ENCODE measurements at places on chromosomes 1 and 21.

GRCh38 chr1:236702791-236703394 is 16.6 kb downstream of the ACTN2 start:
- no peak for DNase-seq

GRCh38 chr1:160646711-160647328 is at the start of gene SLAMF1:
SLAMF1 (minus strand) TSS chr1:160647044; CDS start chr1:160646945, 99 bp downstream.
- no peak for DNase-seq

DNA sequence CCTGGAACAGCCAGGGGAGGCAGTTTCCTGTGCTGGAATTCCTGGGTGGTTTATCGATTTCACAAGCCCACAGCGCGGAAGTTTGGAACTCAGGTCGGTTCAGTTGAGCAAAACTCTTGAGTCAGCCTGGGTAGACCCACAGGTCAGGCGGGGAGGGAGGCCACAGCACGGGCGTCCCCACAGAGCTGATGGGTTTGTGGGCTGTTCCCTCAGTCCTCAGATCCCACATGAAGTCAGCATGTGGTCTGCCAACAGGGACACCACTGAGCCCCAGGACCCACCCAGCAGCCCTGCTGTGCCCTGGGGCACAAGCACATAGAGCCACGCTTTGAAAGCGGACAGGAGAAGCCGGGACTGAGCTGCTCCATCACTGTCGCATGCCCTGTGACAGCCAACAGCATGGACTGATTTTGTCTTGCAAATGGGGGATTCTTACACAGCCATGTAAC is 17.4 kb downstream of the BMP8A start:
- no peak for DNase-seq

DNA sequence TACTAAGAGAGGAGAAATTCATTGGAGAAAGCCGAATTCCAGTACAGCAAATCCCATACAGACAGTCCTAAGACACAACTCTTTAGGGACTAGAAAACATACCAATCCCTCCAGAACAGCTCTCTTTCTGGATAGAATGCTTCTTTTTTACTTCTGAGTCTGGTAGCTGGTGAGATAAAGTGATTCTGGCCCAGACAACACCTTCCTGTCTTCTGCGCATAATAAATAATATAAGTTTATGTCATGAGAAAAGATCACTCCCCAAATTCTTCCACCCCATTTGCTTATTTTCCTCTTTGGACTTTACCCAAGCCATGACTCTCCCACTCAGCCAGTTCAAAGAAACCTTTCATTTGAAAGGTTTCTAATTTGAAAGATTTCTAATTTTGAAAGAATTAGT is 98.4 kb downstream of the EDEM3 start:
- DNase-seq = no peak

DNA sequence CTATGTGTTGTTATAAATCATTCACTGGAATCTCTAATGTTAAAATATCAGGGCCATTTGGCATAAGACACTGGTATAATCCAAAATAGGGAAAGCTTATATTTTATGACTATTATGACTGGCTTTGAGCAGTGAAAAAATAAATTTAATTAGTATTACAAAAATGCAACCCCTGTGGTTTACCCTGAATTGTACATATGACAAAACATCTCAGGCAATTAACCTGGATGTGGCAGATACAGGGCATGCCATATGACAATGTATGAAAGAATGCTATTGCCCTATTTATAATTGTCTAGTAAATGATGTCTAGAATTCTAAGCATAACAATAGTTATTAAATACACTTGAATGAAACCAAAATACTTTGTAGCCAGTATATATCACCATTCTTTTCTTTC is 532.5 kb upstream of the ADGRL4 start:
- DNase-seq = no peak

DNA sequence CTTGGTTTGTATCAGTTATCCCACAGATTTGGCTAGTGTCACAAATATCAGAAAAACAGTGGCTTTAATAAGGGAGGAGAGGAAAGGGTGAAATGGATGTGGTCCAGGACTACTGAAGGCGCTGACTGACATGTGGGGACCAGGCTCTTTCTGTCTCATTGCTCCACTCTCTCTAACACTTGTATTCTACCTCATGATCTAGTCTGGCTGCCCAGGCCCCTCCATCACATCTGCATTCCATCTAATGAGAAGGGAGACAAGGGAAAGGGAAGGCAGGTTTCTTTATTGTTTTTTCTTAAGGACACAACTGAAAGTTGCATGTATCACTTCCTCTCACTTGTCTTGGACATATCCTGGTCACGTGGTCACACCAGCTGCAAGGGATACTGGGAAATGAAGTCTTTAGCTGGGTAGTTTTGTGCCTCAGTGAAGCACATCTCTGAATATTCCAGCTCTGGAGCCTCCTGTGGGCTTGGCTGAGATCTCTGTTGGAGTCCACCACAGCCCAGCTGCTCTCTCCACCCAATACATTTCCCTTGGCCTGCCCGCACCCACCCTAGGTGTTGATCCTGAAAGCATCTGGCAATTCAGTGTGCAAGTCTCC is 42.0 kb upstream of the PADI2 start:
- DNase-seq = no peak

DNA sequence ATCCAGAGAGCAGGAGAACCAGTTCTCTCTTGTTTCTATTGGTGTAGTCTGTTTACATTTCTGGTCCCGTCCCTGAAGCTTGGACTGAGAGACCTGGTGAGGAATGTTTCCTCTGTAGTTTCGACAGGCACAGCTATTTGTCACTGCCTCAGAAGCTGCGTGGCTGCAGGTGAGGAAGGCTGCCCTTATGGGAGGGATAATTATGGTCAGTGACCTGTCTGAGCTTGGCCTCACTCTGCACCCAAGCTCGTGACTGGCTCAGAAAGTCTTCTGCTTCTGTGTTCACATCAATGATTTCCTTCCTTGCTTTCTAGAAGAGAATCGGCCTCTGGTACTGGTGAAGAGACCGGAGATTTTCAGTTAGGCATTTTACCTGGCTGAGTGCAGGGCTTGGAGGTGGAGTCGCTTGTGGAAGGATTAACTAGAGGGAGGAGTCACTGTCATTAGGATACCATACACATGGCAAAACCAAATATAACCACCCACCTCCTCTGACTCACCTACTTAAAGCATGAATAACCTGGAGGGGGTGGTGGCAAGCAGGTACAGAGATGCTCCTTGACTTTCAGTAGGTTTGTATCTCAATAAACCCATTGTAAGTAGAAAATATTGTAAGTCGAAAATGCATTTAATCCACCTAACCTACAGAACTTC is 19.9 kb upstream of the WDR26 start:
- DNase-seq = no peak

- DNase-seq = no peak
These were observed 63.3 kb upstream of the MAGI3 start for GRCh38 chr1:113326976-113327375.

- DNase-seq = no peak
These were observed 22.1 kb upstream of the DISP1 start for GRCh38 chr1:222792744-222793143.

DNA sequence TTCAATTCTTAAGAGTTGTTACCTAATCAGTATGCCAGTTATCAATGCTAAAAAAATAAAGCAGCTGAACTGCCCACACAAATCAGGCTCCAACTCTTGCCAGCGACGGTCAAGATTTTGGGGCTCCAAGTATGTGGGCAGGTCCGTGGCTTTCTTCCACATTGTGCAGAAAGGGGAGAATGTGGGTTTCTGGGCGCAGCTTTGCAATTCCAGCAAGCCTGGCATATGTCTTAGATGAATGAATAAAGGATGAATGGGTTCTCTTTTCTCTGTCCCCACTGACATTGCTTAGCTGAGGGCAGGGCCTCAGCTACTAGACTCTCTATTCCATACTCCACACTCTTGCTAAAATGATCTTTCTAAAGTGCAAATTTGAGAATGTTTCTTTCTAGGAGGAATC is 42.4 kb downstream of the NENF start:
- DNase-seq = no peak

DNA sequence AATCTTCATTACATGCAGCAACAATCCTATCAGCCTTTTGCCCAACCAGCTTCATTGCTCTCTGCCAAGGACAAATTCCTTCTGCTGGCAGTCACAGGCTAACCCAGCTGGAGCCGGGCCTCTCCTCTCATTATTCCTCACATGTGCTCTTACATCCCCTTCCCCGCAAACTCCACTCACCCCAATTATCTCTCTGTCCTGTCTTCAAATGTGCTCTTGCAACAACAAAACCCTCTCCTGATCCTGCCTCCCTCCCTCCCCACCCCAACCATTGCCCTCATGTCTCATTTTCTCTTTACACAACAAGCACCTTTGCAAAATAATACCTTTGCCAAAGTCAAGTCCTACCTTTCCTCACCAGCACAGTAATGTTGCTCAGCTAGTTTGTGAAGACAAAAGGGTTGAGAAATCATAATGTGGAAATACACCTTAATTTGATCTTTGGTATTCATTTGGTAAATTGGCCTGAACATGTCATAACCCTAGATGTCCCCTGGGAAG is 36.0 kb upstream of the DHCR24 start:
- DNase-seq = no peak

DNA sequence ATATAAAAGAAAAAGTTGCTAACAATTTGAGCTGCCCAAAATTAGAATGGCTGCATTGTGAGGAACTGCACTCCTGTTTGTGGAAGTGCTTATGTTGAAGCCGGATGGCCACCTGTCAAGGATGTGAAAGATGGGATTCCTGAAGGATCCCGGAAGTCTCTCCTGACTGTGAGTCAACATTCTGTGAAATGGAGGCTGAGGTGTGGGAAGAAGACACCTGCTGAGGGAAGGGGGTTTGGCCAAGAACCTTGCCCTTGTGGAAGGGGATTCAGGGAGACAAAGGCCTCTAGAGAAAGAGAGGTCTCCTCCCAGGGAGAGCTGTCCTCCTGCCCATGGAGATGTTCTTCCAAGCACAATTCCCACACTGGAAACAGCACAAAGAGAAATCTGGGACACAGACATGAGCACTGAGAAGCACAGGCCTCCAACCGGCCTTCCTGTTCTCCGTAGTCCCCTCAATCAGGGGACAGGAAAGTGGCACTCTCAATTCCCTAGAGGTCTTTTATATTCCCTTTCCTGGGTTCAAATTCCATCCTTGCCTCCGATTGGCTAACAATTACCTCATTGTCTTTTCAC is 70.5 kb downstream of the CD2 start:
- no peak for DNase-seq

- no peak for DNase-seq
These were observed 130.8 kb downstream of the HFM1 start for GRCh38 chr1:91273875-91274274.

- no peak for DNase-seq
These were observed 10.5 kb downstream of the LDLRAP1 start for GRCh38 chr1:25553749-25554429.

GRCh38 chr21:44947111-44947929 is 7.5 kb downstream of the SLX9 start:
- DNase-seq = no peak

- no peak for DNase-seq
These were observed 179.2 kb downstream of the ATG4C start for GRCh38 chr1:62962901-62963776.

- DNase-seq = no peak
These were observed 20.9 kb upstream of the SPATC1L start for GRCh38 chr21:46205166-46205565.

- no peak for DNase-seq
These were observed 23.8 kb upstream of the KIF26B start for GRCh38 chr1:245131026-245131393.

DNA sequence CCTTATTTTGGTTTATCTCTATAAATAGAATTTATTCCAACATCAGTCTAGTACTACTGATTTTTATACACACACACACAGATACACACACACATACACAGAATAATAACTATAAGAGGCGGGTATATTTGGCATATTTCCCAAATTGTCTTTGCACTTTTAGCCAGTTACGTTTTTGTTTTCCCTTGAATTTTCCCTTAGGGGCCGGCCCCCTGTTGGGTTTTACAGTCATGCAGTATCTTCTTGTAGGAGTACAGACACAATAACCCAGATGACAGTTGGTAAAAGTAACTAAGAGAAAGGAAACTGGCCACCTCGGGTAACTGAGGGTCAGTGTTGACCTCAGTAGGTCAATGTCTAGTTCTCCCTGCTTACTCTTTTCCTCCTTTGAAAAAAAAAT is 50.9 kb downstream of the DISP1 start:
- no peak for DNase-seq

GRCh38 chr21:21002153-21002552 is 3.9 kb downstream of the NCAM2 start:
- DNase-seq = no peak

DNA sequence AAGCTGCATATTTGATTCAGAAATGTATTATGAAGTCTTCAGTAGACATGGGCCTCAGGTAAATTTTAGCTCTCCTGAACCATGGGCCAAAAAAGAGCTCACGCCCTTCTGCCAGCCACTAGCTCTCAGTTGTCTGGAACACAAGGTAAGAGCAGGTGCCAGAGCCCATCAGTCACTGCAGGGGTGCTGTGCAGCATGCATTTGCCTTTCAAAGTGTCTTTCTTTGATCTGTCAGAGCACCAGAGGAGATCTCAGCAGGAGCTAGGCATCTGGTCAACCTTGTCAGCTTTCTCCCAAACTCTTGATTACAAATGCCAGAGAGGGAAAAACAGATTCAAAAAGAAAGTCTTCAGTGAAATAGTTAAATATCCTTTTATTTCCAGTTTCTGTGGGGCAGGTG is 332.3 kb downstream of the COL11A1 start:
- DNase-seq = no peak

- no peak for DNase-seq
These were observed 151.6 kb downstream of the AJAP1 start for GRCh38 chr1:4805987-4806386.

- no peak for DNase-seq
These were observed 747 bp downstream of the ADAMTS1 start for GRCh38 chr21:26844258-26845065.

- no peak for DNase-seq
These were observed 854 bp downstream of the MYCL start for GRCh38 chr1:39900662-39901463.

DNA sequence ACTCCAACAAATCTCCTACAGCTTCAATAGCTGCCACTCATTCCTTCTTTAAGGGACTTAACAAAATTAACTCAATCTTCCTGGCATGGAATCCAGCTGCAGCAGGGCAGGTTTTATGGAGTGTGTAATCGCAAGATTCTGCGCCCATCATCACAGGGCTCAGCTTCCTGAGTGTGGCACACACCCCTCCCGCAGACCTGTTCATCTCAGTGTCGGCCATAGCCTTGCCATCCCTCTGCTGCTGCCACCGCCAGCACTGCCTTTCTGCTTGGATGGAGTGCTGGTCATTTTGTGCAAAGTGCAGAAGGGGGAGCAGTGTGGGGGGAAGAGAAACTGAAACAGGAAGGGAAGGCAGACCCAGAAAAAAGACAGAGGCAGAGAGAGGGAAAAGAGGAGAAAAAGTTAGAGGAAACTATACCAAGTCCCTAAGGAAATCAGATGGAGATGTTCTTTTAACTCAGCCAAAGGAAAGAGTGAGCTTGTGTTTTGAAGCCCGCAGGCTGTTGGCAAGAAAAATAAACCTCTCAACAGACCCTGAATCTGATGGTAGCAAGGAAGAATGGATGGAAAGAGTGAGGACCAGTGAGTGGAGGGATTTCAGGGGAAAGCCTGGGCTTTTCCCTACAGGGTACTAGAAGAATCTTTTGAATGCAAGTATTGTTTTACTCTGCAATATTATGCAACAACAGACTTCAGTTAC is 324.2 kb downstream of the SEC16B start:
- DNase-seq = no peak

GRCh38 chr21:38753557-38753971 is 52.2 kb upstream of the ETS2 start:
- DNase-seq = no peak

GRCh38 chr21:35145626-35146233 is 96.6 kb upstream of the RUNX1 start:
- no peak for DNase-seq
